CD4-positive, alpha-beta T cell (primary cell): ENCODE measurements at places on chromosomes 4 and X. TPM values are rescaled to one million over a fixed set of nuclear protein-coding genes. Genes with fewer than 3 reads are reported as not detected.

GRCh38 chr4:73885574-73886267 is 16.5 kb downstream of the CXCL1 start:
- no peak for DNase-seq

- DNase-seq, result no peak
Measured at GRCh38 chr4:69594382-69594781, 45.1 kb downstream of the UGT2A2 start.

DNA sequence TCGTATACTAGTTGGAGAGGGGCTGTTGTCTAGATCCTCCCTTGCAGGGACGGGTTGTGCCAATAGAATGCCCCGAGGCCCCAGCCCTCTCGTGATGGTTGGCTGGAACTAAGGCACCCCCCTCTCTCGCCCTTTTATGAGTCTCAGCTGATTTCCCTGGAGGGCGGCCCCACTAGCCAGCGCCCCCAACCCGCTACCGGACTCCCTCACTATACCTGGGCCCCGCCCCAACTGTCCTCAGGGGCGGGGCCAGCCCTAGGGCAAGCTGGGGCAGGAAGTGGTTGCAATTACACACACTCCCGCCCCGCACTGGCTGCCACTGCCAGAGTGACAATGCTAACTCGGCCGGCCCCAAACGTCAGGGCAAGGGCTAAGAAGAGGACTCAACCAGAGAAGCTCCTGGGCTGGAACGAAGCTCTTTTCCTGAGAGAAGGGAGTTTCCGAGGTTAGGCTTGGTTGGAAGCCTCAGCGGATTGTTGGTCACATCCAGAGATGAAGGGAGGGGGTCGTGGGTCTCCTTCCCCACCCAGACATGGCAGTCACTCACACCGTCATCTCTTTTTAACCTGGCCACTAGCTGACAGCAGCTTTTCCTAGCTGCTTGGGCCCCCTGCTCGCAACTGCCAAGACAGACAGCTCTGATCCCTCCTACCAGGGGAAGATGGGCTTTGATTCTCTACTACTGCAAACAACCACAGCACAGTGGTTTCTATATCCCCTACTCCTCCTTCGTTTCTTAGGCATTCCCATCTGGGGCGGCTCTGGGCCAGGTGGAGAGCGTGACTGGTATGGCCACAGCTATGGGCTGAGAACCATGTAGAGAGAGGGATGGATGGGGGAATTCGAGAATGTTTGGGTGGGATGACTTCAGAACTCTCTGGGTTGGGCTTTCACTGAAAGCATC is 21.0 kb upstream of the BCORL1 start:
- DNase-seq, result peak; percentile 73

DNA sequence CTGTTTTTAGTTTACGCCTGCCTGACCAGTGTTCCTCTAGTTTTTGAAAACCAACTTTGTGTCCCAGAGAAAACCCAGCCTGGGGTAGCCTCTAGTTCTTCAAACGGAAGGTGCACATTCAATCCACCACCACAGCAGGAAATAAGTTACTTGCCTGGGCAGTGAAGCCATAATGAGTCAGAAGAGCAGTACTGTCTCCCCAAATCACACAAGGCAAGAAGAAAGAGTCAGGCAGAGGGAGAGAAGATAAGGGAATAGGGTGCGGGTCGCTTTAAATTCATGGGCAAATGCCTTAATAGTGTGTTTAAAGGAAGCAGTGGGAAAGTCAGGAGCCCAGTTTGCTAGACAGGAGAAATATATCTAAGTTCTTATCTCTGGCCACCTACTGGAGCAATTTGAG is 333.8 kb upstream of the GRIA3 start:
- no peak for DNase-seq

DNA sequence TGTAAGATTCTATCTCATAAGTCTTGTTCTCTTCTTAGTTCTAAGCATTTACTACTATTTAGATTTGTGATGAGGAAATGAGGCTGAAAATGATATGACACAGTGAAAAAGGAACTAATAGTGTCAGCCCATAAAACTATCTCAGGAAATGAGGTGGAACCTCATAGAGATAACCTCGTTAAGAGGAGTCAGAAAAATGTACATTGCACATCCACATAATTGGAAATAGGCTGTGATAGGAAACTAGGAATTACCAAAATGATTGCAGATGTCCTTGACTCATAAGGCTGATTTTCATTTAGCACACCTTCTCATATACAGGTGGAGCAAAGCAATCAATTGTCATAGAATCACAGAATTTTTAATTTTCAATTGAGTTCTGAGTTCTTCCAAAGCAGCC is 26.8 kb downstream of the ANXA10 start:
- no peak for DNase-seq

- no peak for DNase-seq
Measured at GRCh38 chr4:184021389-184021788, 116.3 kb downstream of the STOX2 start.

DNA sequence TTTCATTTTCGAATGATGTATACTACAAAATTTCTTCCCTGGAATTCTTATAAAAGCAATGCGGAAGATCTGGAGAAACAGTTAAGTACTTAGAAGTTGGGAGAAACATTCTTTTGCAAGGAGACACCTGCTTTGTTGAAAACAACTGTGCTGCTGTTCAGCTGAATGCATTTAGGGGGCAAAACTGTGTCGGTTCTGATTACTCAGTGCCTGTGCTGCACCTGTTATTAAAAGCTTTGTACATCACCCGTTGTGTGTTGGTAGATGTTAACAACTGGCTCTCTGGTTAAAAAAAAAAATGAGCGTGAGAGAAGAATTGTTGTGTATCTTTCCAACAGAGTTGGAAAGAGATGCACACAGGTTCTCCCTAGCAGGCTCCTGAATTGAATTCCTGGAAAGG is 184.1 kb upstream of the HHIP start:
- no peak for DNase-seq

- no peak for DNase-seq
Measured at GRCh38 chr4:94715726-94716125, 42.0 kb upstream of the BMPR1B start.

GRCh38 chr4:108947526-108947925 is 184.7 kb upstream of the ETNPPL start:
- no peak for DNase-seq

DNA sequence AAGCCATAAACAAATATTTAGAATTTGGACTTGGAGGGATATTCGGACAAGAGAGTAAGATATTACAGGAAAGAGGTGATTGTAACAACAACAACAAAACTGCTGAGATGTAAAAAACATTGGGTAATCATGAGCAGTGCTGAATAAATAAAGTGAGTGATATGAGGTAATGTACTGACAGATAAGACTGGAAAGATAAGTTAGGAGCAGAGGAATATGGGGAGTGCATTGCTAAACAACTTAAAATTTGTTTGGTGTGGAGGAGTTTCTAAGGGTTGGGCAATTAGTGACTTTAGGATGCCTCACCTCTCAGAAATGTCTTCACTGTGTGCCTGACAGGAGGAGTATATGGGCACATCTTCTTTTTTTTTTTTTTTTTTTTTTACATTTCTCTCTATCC is 637.8 kb upstream of the GRIA3 start:
- DNase-seq, result no peak

- DNase-seq, result no peak
Measured at GRCh38 chr4:107640197-107640596, 79.8 kb downstream of the PAPSS1 start.

- no peak for DNase-seq
Measured at GRCh38 chrX:153686711-153687110, 1.0 kb upstream of the SLC6A8 start.

DNA sequence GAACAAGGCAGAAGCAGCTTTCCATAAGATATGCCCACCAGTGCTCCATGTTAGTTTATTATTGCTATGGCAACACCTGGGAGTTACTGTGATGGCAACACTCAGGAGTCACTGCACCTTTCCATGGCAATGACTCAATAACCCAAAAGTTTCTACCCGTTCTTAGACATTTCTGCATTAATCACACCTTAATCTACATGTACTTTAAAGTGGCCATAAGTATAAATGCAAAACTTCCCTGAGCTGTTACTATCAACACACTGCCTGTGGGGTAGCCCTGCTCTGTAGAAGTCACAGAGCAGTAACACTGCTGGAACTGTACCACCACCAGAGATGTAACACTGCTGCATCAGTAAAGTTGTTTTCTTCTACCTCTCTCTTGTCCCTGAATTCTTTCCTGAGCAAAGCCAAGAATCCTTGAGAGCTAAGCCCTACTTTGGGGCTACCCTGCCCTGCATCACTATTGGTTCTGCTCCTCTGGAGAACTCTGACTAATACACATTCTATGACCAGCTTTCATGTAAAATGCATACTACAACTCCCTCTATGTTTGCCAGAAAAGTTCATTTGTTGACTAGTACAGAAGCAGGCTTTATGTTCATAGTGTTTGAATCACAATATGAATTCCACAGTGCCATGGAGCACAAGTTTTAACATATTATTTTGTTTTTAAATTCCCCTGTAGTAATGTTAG is 43.5 kb upstream of the GPR174 start:
- DNase-seq, result no peak

GRCh38 chr4:88672987-88673386 is 24.6 kb downstream of the NAP1L5 start:
- DNase-seq, result no peak

Gene NAP1L2
- total RNA-seq, result 4.2 TPM

Gene IL9R
- total RNA-seq, result 1.1 TPM

Gene KCNIP4
- not detected for total RNA-seq

Gene VCX
- not detected for total RNA-seq
